ENCODE measurements at places on chromosomes 3 and 15.

GRCh38 chr15:54011656-54012055 lies 33.4 kb downstream of the UNC13C start:
- no peak for DNase-seq

GRCh38 chr3:38721207-38721772 lies 71.8 kb upstream of the SCN5A start:
- no peak for DNase-seq

GRCh38 chr15:81264072-81264857 lies 59.7 kb downstream of the STARD5 start:
- no peak for DNase-seq

- DNase-seq = no peak
These were observed 82.0 kb downstream of the HHLA2 start for GRCh38 chr3:108378153-108378951.

GRCh38 chr3:131009698-131010097 lies 16.9 kb downstream of the ASTE1 start:
- no peak for DNase-seq

DNA sequence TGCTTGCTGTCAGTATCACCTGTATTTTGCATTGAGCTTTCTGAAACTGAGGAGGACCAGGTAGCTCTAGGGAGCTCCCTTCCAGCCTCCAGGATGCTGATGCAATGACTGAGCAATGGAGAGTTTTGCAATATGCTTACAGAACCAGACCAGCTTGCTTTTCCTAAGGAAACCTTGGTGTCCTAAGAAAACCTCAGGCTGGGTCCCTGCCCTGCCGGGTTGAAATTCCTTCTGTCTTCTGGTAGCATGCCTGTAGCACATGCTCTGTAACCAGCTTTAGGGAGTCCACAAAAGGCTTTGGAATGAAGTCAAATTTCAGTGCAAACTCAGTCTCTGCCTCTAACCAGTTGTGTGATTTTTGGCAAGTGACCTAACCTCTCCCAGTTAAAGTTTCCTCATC lies 65.8 kb upstream of the GSK3B start:
- peak; percentile 90 for DNase-seq

- no peak for DNase-seq
These were observed 361.4 kb upstream of the IL12A start for GRCh38 chr3:159627229-159627628.

GRCh38 chr3:22982981-22983587 lies 220.0 kb upstream of the UBE2E2 start:
- DNase-seq = no peak

DNA sequence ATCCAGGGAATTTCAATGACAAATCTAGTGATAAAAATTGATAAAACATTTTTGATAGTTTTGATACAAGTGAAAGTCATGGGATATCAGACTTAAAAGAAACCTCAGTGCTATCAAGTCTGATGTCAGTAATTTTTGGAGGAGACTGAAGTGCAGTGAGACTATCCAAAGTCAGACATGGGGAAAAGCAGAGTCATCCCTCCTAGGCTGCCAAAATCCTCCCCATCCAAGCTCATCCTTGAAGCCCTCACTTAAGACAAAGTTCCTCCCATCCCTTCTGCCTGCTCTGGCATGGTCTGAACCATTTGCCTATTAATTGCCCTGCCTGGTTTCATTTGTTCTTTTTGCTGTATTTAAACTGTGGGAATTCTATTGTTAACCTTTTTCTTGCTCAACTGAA lies 456.9 kb upstream of the UBE2E2 start:
- DNase-seq = no peak

GRCh38 chr15:77010312-77010686 lies 15.4 kb downstream of the PSTPIP1 start:
- DNase-seq = no peak

DNA sequence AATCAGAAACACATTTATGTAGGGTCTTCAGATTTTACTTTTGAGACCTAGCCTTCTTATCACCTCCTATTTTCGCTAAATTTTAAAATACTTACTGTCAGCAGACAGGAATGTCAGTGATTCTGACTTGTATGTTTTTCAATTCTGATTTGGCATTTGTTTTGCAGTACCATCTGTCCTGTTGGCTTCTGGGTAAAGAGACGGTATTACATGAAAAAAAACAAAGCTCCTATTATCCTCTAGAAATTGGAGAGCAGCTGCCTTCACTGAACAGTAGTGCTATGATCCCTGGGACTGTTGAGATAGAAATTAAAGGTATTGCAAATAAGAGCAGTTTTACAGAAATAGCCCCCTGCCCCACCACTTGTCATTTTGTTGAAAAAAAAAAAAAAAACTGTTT lies 8.4 kb downstream of the ARMC8 start:
- DNase-seq = no peak

GRCh38 chr15:29556380-29556779 lies 265.9 kb downstream of the TJP1 start:
- no peak for DNase-seq

DNA sequence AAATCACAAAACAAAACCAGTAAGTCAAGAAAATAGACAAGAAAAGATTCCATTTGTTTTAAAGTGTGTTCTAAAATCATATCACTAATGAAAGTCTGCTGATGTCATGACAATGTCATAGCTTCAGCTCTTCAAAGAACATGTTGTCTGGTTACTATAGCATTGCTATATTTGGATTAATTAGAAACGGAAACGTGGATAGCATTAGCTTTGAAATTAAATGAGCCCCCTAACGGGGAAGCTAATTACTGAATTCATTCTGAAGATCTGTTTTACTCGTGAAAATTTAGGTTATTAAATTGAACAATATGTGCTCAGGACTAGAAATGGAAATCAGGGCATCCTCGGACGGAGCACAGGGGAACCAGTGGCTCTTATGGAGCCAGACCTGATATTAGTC lies 316.7 kb upstream of the AGTR1 start:
- no peak for DNase-seq

DNA sequence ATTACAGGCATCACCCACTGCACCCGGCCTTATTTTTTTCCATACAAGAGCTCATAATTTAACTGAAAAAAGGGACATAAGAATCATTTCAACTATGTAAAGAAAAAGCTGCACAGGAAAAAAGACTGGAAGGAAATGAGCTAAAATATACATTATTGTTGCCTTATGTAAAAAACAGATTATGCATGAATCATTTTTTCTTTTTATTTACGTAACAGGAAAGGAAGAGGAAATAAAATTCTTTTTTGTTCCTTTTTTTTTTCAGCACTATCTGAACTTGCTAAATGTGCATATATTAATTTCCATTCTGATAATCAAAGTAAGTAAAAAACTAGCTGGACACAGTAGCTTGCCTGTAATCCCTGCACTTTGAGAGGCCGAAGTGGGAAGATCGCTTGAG lies 12.1 kb downstream of the KIF9 start:
- no peak for DNase-seq

DNA sequence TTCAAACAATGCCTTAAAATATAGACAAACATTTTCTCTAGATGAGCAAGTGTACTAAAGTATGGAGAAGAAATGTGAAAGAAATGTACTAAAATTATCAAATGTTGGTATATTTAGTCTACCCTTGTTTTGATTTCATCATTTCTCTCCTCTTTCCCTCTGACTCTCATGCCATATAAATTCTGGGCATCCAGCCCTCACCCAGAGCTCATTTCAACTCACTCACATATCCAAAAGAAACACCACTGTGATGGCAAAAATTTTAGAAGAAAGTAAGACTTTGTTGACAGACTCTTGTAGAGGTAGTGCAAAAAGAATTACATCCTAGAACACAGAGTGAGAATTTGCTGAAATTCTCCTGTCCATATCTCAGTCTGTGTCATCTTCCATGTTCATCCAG lies 377.8 kb upstream of the SUCLG2 start:
- no peak for DNase-seq

DNA sequence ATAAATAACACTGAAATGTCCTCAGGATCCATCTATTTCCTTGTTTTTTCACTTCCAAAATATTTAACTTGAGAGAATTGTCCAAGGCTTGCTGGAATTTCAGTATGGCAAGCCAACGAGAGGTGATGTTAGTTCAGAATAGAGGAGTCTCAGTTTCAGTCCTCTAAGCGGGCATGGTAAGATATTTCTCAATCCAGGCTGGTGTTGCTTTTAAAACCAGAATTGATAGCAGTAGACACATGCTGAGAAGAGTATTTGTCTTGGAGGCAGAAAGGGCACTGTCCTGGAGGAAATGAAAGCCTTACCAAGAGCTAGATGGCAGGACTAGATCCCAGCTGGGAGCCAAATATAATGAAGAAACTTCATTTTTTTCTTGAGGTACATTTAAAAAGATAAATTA lies 23.1 kb downstream of the PHLDB2 start:
- DNase-seq = no peak

DNA sequence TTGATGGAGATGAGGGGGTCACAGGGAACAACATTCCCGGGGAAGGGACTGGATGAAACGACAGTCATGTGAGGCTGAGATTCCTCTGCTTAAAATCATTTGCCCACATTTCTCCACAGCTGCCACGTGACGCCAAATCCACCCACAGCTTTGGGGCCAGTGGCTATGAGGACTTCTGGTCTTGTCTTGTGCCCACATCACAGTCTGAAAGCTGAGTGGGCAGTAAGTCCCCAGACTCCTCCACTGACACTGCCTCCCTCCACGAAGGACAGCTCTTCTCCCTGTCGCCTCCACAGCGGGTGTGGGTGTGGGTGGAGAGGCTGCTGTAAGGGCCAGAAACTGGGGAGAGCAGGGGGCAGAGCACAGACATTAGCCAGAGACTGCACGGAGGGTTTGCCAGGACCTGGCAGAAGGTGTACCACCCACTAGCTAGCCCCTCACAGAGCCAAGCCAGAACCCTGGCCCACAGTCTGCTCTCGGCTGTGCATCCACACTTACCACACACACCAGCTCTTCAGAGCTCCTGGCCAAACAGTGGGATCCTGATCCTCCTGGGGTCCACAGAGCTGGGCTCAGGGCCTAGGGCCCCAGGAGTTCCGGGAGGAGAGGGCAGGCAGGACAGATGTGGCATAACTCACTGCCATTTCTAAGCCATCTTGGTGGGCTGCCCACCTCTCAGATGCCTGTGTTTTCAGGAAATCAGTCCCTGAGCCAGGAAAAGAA lies 24.2 kb downstream of the RAB6B start:
- no peak for DNase-seq

- no peak for DNase-seq
These were observed 719.4 kb upstream of the CFAP20DC start for GRCh38 chr3:59769127-59769750.

GRCh38 chr3:148896062-148896461 lies 31.0 kb downstream of the CPA3 start:
- no peak for DNase-seq

DNA sequence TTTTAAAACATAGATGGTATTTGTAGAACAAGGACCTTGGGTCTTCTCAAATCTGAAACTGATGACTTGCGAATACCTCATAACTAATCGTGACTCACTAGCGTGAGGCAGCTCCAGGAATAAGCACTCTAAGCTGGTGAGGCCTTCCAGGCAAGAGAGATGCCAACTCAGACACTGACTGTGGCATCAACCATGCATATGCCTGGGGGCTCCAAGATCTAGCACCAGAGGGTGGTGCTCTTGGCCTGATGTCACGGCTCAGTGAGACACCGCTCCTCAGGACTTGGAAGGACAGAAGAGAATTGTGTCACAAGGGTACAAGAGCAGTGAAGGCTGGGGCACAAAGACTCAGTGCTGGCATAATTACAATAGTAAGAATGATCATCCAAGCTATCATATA lies 125.0 kb upstream of the TRIM42 start:
- peak; percentile 85 for DNase-seq

GRCh38 chr3:43326891-43327581 lies 40.7 kb downstream of the SNRK start:
- DNase-seq = no peak

DNA sequence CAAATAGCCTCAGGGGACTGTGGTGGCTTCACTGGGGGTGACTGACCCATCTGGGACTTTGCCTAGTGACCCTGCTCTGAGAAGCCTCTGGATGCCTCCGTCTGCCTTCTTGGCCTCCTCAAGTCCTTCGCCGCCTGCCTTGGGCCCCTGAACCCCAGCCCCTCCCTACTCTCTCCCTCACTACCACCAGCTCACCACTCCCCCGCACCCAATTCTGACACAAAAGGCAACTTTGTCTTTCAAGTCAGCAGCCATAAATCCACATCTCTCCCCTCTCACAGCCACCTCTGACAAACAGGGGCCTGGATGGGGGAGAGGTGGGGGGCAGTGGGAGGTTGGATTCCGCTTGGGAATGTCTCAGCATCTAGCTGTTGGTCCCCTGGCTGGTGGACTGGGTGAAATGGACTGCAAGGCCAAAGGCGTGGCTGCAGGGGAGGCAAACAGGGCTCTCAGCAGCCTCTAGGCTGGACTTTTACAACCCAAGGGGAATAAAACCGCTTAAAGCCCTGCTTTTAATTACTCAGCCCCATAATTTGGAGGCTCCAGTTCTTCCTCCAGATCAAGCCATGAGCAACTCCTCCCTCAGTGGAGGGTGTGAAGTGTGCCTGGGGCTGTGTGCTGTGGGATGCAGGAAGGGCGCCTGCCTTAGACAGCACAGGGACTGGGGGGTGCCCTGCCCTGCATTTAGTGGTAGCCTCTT lies 33.4 kb downstream of the IGDCC3 start:
- DNase-seq = no peak

GRCh38 chr3:55198554-55198953 lies 270.7 kb upstream of the LRTM1 start:
- peak; percentile 91 for DNase-seq

GRCh38 chr3:65714134-65714533 lies 324.6 kb downstream of the MAGI1 start:
- no peak for DNase-seq

GRCh38 chr3:53941950-53942349 lies 50.3 kb upstream of the SELENOK start:
- DNase-seq = no peak

- DNase-seq = no peak
These were observed 25.4 kb upstream of the SPPL2A start for GRCh38 chr15:50790778-50791453.

GRCh38 chr15:20355256-20355868 lies 186.2 kb downstream of the GOLGA6L6 start:
- DNase-seq = no peak

DNA sequence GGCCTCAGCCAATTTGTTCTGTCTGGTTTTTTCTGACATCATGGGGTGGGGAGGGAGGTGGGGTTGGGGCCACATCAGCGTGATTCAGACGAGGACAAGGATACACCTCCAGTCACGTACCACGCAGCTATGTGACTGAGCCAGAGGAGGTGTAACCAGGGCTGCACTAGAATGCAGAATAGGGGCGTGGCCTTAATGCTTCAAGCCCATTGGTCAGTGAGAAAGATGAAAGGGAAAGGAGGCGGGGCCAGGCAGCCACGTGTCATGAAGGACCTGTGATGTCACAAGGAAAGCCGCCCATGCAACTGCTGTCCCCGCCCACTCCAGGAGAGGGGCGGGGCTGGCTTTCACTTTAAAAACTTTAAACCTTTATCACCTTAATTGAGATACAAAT lies at the start of gene GOLGA6L2:
Gene GOLGA6L2, minus strand, starts transcription at position 137 of the 394 bp plus-strand sequence. Its CDS starts 62 bp downstream, at position 75.
- DNase-seq = peak; percentile 59

DNA sequence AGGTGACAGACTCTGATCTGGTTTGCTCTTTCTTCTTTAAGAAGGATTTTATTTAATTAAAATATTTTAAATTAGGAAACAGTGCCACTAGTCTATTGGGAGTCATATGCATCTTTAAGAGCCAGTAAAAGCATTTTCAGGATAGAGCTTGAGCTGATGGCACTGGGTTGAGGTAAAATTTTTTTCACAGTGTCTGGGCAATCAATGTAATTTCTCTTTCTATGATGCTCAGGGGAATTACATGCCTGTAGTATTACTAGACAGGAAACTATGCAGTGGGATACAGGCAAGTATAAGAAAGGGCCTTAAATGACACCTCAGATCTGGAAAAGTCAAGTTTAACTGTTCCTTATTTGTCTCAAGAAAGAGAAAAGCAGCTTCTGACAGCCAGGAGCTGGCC lies 76.4 kb downstream of the GAP43 start:
- DNase-seq = peak; percentile 17

Measured in HT1080 (cell line).